Activated gamma-delta T cell treated with Interleukin-2 at 50 U/mL for 16 hours (primary cell): ENCODE measurements at places on chromosomes 3 and 15.

DNA sequence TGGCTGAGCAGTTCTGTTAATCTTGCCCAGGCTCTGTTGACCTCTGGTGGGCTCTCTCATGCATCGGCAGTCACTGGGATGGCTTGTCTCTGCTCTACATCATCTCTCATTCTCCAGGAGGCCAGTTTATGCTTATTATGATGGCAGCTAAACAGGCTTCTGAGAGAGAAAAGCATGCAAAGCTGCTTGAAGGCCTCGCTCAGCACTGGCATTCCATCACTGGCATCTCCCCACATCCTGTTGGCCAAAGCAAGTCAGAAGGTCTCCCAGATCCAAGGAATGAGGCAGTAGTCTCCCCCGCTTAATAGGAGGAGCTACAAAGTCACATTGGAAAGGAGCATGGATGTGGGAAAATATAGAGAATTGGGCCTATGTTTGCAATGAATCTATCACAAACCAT is 212.6 kb downstream of the ZNF621 start:
- DNase-seq = no peak

DNA sequence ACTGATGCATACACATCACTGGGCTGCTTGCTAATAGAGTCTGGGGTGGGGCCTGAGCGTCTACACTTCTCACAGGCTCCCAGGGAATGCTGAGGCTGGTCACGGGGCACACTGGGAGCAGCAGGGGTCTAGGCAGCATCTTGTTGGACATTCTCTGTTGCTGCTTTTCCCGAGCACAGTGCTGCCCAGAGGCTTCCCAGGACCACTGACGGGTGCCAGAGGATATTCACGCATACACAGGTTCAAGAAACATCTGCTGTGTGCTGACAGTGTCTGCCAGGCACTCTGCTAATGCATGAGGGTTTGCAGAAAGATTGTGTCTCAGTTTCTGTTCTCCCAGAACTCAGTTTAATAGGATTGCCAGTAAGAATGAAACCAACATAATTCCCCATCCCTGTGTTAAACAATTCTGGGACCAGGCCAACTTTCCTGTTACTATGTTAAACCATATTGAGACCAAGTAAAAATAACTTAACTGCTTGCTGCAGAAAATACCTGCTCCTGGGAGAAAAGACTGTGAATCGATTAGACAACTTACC is 23.9 kb upstream of the BCL2L10 start:
- no peak for DNase-seq

DNA sequence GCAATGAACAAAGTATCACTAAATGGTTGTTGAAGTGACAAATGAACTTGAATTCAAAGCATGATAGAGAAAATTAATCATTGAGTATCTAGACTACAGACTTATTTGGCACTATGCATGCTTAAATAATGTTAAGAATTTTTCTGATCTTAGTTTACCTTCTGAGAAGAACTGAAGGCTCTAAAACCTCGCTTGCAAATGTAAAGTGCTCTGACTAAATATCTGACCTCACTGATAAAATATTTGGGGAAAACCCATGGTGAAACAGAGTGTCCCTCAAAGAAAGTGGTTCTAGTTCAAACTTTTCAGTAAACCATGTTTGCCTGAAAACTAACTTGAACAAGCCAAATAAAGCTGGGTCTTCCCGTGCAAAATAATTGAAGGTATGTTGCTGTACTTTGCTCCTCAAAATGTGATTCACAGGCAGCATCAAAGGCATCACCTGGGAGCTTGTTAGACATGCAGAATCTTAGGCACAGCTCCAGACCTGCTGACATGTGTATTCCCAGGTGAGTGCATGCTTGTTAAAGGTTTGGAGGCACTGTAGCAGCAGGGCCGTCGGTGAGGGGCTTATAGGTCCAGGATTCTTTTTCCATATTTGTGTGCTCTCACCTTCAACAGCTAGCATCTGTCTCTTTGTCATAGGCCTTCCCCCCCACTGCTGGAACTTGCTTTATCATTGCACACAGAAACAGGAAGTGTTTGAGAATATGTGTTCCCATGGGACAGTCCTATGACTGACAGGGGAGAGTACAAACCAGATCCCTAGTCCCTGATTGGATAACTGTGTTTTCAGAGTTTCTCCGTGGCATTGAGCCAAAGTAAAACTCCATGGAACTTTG is 524.2 kb upstream of the LMCD1 start:
- DNase-seq = no peak

GRCh38 chr15:84862214-84862975 is 22.1 kb upstream of the SLC28A1 start:
- DNase-seq = no peak

- no peak for DNase-seq
Observed at GRCh38 chr3:104069114-104069513, 1297.6 kb upstream of the ALCAM start.

- no peak for DNase-seq
Observed at GRCh38 chr15:73001840-73002239, 50.4 kb upstream of the NEO1 start.

DNA sequence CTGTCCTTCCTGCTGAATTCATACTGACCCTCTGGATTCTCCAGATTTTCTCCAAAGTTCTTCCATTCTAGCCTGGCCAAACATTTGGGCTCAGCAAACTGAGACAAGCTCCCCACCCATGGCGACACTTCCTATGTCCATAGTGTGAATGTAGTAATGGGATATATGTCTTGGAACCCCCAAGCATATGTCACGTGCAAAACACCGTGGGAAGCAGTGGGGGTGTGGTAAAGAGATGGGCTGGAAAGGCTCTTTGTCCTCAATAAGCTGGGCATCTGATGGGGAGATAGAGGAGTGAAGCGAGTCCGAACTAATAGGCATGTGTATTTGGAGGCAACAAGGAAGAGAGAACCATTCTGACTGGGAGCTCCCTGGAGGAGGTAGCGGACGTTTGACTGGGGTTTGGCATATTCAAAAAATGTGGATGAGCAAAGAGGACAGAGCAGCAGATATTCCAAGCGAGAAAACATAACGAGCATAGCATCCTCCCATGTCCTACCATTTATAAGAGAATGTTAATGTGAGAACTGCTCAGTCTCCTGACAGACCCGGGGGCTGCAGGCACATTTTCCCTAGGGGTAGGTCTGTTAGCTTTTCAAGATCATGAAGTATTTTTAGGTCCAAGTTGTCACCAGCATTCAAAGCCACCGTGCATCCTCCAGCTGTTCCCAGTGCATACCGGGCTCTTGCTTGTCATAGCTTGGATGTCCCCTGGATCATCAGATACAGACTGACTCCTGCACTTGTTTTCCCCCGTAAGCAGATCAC is 25.6 kb downstream of the TPM1 start:
- no peak for DNase-seq

- no peak for DNase-seq
Observed at GRCh38 chr3:32120471-32120870, 14.1 kb downstream of the GPD1L start.

- DNase-seq = no peak
Observed at GRCh38 chr3:98782824-98783500, 19.8 kb downstream of the ST3GAL6 start.

DNA sequence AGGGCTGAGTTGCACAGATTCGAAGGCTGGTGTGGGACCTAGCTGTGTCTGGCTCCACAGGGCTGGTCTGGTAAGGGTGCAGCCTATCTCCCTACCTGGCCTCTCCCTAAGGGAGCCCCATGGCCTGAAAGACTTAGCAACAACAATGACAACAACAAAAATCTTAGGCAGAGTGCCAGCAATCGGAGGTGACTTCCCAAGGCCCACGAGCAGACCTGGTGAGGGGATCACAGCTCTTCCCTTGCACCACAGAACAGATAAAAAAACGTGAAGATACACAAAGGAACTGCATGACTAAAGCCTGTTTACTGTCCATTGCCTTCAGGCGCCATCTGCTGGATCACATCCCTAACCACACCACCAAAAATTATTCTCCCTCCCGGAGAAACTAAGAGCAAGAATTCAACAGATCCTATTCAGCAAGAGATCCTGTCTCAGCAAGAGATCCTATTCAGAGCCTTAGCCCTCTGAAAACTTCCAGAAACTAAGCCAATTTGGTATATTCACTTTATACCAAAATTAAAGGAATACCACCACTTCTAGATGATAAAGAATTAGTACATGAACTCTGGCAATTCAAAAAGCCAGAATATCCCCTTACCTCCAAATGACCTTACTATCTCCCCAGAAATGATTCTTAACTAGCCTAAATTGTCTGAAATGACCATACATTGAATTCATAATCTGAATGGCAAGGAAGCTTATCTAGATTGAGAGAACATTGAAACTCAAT is 24.1 kb upstream of the OR5K4 start:
- DNase-seq = peak; percentile 36

DNA sequence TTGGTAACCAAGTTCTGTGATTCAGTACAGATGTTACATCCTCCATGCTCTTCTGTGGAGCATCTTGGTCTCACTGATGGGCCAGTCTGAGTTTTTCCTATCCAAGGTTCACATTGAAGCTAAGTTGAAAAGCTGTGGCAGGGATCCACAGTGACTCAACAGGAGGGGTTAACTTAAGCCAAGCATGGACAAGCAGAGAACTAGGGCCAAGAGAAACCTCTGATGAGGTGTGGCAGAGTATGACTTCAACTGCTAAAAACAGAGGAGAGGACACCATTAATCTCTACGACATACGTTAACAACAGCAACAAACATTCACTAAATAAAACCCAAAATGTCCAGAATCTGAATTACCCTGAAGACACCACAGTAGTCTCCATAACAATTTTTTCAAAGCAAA is 268.1 kb upstream of the UBE2E2 start:
- DNase-seq = no peak

DNA sequence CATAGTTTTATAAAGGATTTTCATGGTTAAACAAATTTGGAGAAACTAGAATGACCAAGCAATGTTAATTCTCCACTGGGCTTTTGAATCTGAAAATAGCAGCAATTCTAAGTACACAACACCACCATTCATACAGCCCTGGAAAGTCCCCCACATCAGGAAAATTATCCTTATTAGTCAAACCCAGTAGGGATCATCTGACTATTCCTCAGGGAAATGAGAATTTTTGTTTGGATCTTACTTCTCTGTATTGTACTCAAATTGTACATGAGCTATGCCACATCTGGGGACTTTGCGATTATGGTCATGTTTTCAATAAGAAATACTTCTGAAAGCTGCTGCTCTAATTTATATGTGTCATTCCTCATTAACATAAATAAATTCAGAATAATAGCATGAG is 46.0 kb downstream of the RARB start:
- no peak for DNase-seq

DNA sequence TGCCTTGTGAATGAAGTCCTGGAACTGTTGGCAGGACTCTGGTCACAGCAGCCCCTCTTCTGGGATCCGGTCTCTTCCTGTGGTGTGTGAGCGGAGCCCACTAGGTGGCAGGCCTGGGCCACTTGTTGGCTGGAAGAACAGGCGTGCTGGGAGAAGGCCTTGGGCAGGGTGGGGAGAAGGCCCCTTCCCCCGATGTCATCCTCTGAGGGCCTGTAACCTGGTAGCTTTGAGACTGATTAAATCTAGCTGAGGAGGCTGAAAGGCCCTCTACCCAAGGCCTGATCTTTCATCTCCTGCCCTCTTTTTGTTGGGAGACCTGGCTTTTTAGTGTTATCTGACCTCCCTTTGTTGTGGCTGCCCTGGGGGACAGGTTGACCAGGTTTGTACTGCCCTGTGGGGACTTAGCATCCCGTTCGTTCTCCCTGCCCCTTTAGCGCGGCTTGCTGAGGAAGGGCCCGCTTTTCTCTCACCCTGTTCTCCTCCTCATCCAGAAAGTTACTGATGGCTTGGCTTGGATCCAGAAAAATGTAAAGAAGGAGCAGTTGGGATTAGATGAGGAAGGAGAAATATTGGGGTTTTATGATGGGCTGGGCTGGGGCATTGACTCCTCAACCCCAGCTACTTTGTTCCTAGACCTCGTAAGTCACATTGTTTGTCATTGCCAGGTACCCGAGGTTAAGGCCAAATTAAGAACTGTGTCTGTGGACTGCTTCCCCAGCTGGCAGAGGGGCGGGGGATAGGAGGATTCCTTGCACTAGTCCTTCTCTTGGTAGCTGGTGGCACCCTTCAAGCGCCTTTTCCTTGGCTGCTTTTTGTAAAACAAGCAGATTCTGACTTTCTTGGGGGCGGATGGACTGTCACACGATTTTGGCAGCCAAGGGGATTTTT is 48.5 kb downstream of the CHCHD6 start:
- peak; percentile 48 for DNase-seq

DNA sequence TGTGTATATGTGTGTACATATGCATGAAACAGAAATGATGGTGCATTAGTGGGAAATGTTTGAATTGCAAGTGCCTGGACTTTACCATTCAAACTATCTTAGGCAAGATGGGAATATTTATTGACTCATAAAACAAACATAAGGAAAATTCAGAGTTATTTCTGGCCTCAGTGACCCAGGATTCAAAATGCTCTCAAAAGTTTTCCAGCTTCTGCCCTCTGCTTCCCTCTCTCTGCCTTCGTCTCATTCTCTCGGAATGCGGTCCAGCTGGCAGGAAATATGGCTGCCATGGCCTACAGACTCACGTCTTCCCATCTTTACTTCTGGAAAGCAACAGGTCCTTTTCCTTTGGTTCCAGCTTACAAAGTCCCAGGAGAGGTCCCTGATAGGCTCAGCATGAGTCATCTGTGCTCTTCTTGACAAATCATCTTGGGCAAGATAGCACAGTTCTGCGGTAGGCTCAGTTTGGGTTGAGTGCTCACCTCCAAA is 8.7 kb upstream of the ZNF774 start:
- no peak for DNase-seq

GRCh38 chr15:44726568-44727484 is 9.5 kb upstream of the TRIM69 start:
- DNase-seq = peak; percentile 75

- DNase-seq = no peak
Observed at GRCh38 chr3:127780536-127781400, 41.5 kb downstream of the MGLL start.

DNA sequence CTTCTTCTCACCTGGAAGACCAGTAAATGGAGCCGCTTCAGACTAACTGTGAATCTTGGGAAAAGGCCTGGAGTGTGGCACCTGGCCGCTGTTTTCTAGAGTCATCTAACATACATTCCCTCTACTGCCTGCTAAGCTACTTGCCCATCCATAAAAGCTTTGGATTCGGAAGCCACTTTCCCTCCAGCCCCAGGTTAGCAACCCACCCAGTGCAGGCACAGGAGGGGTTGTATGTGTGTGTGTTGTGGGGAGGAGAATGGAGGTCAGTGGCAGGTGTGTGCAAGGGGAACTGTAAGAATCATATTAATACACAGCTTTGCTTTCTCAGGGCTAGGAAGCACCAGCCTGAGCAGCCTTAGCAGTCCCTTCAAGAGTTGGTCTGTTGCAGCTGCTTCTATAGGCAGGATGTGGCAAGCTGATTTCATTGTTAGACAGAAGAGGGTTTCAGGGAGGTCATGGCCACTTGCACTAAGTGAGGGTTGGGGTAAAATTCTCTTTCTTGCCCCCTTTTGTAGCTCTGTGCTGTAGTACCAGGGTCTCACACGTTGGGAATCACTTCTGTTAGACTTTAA is 8.9 kb downstream of the NSUN3 start:
- DNase-seq = no peak
